ENCODE measurements at places on chromosomes 6 and 20.
A peak's percentile ranks its signal among the peaks of the same experiment; 100 is the strongest.

DNA sequence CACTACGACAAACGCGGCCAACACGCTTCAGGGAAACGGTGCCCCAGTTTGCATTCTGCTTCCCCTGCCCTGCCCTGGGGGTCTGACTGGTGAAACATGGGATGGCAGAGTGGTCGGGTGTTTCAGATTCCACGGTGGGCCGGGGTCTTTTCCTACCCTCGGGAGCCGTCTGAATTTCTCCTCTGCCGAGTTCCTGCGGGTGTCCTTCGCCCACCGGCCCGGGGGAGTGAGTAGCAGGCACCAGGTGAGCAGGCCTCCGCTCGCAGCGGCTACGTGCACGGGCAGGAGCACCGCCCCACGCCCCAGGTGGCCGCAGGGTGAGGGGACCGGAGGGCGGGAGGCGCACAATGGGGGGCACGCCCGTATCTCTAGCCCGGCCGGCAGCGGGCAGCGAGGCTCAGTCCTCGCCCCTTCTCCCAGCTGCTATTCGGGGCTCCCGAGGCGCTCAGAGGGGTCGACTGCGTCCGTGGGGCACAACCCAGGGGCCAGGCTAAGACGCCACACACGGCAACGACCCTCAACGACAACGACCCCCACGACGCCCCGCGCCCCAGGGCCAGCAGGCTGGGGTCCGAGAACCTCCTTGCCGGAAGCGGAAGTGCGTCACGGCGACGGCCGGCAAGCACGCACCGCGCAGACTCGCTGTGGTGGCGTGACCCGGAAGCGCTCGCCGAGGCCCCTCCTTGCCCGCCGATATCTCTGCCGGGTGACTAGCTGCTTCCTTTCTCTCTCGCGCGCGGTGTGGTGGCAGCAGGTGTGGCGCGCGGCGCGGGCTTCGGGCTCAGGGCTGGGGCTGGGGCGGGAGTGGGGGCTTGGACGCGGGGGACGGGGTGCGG is at the start of gene RPS21:
RPS21 (plus strand) TSS at position 721 of the 836 bp plus-strand sequence. CDS start 236 bp downstream, outside the sequence.
- peak; percentile 89 for DNase-seq

DNA sequence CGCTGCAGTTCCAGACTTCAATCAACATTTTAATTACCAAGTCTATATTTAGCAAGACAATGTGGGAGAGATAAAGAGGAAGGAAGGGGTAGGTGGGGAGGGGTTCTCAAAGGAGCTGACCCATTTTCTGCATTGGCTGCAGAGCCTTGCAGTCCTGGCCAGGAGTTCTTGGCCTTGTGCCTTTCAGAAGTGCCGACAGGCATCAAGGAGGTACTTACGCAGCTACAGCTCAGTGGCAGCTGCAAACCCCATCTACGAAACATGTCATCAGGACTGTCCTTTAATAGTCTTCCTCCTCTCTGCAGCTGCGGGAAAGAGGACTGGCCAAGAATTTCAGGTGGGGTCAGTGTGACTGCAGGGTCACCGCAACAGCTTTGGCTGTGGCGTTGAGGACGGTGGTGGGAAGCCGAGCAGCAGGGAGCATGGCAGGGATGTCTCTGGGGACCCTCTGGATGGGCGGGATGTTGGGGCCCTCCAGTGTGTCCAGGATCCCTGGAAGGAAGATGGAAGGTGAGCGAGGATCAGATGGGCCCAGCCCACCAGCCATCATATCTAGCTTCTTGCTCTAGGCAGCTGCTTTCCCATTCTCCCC is 1.8 kb upstream of the LRRC73 start:
- DNase-seq, result no peak

DNA sequence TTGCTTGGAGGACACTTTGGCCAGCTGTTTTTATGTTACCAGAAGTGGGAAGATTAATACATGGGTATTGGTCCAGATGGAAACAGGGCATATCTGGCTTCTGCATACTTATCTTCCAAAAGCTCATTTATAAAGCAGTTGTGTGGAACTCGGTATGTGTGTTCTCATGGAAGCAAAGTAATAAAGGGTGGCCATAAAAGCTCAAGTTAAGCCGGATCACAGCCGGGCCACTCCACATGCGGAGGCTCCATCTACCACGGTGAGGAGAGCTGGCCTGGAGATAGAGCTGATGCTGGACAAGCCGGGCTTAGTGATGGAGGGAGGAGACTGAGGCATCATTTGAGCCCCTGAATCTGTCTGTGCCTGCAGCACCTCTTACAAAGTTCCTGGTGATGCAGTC is 38.6 kb upstream of the KIF16B start:
- no peak for DNase-seq

GRCh38 chr6:158686791-158687381 is 37.0 kb downstream of the SYTL3 start:
- no peak for DNase-seq

- no peak for DNase-seq
Observed at GRCh38 chr6:127298475-127298874, 31.8 kb downstream of the RNF146 start.

GRCh38 chr6:162294029-162294428 is 433.5 kb downstream of the PRKN start:
- DNase-seq, result no peak

DNA sequence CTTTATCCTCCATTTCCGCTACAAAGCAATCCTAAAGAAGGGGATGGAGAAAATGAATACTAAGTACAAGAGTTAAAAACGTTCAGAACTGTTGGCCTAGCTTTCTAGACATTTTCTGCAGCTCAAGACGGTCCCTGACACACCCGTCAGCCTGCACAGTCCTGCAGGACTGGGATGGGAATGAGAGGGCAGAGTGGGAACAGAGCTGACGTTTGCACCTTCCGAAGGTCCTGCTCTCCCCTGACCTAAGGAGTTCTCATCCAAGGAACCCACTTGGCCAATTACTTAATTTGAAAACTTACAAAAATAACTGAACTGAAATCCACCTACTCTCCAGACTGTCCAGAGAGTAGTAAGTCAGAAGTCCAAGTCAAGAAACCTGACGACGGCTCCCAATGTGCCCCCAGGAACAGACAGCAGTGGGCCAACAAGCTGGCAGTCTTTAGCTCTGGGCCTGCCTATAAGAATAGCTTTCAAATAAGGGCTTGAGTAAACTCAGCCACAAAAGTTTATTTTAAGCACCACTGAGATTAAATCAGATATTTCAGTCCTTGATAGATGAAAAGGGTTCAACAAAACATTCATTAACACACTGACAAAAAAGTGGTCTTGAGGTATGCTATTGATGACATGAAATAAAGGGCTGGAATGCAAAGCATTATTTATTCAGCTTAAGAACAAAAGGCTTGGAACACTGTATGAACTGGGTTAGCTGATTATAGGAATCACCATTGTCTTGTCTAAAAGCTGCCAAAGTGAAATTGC is 76.8 kb downstream of the CNKSR3 start:
- DNase-seq, result no peak

- no peak for DNase-seq
Observed at GRCh38 chr20:37749620-37750403, 56.0 kb downstream of the CTNNBL1 start.

DNA sequence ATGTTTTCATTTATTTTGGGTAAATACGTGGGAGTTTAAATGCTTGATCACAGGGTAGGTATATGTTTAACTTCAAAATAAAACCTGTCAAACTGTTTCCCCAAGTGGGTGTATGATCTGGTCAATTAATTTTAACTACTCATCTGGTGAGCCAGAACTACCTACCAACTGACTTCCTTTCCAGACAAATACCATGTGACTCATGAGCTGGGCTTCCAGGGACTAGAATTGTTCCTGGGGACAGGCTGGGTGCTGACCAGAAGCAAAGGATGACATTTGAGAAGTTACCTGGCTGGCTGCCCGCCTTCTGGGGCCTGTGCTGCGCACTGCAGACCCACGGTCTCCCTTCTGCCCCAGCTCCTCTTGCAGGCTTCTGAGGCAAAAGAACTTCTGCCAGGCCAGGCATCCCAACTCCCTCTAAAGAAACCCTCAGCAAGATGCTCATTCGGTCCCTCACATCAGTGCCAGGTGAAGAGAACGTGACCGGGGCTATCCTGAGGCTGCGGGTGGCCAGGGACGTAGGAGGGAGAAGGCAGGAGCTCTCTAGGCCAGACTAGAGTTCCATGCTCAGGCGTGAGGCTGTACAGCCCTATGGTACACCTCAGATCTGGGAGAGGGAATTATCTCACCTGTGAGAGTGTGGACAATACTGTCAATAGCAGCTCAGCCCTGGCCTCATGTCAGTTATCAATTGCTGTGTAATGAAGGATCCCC is 103.6 kb downstream of the JPH2 start:
- DNase-seq, result no peak

DNA sequence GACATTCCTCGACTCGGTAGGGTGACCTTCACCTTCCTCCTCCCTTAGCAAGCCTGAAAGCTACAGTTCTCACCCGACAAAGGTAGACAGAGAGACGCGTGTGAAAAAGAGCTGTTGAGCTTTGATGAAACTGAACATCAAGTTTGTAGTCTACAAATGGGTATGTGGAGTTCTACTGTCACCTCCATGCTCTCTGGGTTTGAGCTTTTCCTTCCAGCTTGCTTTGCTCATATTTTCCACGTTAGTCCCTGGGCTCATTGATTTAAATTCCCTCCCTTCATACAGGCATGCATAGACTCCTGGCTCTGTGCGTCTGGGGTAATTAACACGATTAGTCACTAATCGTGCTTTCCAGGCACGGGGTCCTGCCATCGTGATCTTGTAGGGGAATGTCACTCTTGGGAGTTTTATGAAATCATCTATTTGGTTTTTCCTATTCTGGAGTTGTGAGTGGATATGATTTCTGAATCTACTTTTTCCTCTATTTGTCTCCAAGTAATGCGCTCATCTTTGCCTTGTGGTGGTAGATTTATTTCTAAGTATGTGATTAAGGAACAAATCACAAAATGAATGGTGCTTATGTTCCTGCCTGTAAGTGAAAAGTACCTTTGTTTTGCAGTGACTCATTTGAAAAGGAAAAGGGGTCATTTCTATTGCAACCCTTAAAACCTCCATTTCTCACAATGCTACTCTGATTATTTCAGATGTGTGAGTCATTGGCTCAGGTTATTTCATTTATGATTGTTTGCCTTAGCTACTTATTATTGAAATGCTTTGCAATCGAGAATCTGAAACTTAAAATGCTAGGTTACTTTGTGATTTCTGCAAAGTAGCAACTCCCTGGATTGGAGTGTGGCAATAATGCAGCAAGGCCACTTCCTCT is 154.6 kb downstream of the ZDHHC14 start:
- DNase-seq, result no peak

DNA sequence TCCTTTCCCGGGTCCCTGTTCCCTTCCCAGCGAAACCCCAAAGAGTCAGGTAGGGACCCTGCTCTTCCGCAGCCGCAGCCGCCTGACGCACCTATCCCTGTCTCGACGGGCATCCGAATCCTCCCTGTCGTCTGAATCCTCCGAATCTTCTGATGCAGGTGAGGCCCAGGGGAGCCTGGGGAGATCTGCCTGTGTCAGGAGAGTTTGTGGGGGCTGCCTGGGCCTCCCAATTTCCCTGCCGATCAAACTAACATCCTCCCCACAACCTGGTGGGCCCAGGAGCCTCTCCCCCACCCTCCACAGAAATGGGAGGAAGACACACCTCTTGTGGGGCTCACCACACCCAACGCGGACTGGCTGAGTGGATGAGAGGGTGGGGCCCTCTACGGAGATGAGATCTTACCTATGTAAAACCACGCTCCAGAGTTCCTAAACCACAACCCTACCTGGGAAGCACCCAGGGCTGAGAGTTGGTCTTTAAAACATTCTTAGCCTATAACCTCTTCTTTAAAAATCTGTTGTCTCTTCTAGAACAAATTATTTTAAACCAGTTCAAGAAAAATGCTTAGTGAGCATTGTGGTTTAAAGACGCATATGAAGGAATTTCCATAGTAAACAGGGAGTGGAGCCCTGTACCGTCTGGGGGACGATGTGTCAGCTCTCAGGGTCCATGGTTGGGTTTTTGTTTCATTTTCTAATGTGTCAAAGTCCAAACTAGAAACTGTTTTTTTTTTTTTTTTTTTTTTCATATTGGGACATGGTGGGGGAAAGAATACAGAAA is 1.7 kb downstream of the CDC25B start:
- DNase-seq, result no peak

DNA sequence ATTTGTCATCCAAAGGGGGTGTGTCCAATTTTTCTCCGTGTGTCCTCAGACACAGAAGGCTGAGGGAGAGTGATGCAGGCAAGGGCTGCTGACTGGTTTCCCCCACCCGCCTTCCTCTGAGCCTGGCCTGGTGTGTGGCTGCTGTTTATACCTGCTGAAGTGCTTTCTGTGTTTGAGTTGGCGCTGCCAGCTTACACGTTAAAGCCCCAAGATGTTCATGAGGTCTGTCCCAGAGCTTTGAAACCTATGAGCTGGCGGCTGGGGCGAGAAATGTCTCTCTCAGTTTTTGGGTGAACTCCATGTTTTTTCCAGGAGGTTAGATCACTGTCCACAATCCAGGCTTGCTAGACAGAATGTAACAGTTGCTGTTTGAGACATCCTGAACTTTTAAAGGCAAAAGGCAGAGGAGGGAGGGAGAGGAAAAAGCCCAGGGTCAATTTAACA is 69.0 kb upstream of the CCN2 start:
- no peak for DNase-seq

GRCh38 chr6:15522856-15523529 is 139.8 kb downstream of the DTNBP1 start:
- DNase-seq, result no peak

DNA sequence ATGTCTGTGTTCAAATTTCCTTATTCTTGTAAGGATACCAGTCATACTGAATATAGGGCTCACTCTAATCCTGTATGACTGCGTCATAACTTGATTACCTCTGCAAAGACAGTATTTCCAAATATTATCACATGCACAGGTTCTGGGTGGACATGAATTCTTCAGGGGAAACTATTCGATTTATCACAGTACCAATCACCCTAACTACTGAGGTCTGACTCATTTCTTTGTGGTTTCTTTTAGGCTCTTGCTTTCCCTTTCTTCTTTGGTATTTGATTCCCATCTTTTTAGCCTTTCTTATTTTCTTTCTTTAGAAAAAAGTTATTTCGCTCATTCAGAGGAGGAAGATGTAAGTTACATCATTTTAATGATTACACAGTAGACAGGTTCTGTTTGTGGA is 40.3 kb upstream of the TBX18 start:
- no peak for DNase-seq

DNA sequence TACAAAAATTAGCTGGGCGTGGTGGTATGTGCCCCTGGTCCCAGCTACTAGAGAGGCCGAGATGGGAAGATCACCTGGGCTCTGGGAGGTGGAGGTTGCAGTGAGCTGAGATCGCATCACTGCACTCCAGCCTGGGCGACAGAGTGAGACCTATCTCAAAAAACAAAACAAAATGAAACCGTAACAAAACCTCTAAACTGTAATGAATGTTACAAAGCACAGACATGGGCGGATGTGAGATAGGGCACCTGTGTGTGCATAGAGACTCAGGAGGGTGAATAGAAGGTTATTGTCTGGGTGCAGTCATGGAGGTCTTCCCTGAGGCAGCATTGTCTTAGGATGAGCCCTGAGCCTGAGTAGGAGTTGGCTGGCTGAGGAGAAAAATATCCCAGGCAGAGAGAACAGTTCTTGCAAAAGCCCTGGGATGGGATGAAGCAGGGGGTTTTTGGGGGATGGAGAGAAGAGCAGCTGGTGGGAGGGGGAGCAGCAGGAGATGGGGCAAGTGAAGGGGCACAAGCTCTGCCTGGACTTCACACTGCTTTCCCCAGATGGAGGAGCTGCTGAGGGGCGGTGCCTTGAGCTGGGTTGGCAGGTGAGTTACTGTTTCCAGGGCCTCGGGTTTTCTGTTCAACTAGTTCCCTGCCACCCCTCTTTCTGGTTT is 5.2 kb downstream of the BCAS4 start:
- DNase-seq, result no peak

Measured in activated CD8-positive, alpha-beta memory T cell treated with anti-CD3 and anti-CD28 coated beads for 4 hours (primary cell).